ENCODE measurements at places on chromosomes 3 and 15.

GRCh38 chr3:81339040-81339845, 422.2 kb downstream of the GBE1 start:
- DNase-seq, result peak; percentile 19

DNA sequence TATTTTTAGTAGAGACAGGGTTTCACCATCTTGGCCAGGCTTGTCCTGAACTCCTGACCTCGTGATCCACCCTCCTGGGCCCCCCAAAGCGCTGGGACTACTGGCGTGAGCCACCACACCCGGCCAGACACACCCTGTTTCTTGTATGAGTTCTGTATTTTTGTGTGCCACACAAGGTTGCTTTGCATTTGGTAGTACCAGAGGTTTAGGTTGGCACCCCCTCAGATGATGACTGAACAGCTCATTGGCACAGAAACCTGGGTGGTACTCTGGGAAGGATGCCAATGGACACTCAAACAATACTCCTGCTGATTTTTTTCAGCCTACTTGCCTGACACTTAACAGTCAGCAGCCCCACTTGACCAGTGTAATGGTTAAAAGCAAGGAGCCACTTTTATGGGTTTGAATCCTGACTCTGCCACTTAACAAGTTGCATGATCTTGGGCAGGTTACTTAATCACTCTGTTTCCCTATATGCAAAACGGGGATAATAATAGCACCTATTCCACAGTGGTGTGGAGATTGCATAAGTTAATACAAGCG, 39.2 kb upstream of the BCL2A1 start:
- DNase-seq, result no peak

DNA sequence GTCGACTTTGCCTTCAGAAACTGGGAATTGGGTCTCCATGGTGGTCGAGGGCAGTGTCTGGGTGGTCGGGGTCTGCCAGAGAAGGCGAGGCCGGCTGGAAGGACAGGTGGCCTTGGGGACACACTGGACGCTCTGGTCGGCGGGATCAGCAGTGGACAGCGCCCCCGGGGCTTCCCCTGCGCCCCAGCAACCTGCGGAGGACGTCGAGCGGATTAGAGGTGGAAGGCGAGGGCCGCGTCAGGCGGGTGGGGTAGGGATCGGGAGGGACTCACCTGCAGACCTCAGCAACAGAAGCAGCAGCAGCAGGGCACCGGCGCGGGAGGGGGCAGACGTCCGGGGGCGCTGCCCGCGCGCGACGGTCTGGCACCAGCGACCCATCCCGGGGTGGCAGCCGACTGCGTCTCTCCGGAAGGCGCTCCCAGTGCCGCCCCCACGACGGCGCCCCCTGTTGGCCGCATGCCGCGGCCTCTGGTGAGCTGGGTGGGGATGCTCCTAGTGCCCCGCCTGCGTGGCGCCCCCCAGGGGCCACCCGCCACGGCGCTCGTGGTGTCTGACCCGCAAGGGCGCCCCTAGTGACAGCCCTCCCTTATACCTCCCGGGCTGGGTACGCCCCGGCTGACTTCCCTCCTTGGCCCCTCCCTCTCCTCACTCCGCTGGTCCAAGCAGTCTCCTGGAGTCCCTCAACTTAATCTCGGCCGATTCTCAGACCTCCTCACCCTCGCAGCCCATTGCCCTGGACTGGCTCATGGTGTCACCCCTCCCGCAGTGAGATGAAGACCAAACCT, at the start of gene PRSS50:
TSS of gene PRSS50 (minus strand) at position 423 of the 785 bp plus-strand sequence. CDS start at position 378, 45 bp downstream.
- DNase-seq, result no peak

DNA sequence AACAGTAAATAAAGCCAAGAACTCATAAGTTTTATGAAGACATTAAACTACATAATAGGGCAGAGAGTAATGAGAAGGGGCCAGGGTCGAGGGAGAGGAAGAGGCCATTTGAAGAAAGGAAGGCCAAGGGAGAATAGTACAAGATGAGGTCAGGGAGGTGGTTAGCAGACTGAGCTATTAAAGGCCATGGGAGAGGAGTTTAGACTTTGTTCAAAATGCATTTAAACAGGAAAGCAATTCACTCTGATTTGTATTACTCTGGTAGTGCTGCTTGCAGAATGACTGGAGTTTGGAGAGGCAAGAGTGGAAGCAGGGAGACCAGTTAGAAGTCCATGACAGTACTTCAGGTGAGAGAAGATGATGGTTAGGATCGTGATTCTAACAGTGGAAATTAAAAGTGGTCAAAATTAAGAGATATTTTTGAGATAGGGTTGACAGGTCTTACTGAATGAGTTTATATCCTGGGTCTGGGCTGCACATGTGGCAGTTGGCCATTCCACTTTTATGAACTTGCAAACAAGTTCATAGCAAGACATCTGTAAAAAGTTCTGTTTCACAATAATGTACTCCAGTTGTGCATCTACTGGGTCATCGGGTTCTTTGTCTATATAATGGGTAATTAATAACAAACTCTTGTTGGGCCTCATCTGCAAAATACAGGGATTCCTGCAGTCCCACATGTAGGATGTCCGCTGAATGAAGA, 16.3 kb downstream of the PPP2R3A start:
- no peak for DNase-seq

GRCh38 chr3:179723617-179724016, 70.8 kb downstream of the USP13 start:
- no peak for DNase-seq

- no peak for DNase-seq
Observed at GRCh38 chr3:52025453-52025852, 29.8 kb upstream of the RPL29 start.

DNA sequence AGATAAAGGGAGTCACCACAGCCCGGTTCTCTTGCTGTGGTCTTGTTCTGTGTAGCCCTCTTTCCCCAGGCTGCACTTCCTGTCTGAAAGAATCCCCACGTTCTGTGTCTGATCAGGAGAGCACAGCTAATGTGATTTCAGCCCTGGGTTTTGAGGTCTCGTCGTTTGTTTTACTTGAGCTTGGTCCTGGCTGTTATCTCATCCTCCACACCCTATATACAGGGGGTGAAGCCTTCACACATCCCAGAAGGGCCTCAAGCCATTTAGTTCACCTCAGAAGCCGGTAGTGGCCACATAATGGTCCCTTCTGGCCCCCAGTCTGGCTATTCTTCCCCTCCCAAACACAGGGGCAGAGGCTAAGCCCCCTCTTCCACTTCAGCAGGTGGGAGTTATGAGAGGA, 115.6 kb downstream of the PDE8A start:
- DNase-seq, result no peak

Data from HTR-8/SVneo (cell line).